T-helper 9 cell (primary cell): ENCODE measurements at places on chromosomes 11 and 22.

GRCh38 chr22:36156515-36157419, 3.8 kb downstream of the APOL3 start:
- DNase-seq, result peak; percentile 79

GRCh38 chr11:133215596-133216230, 316.6 kb downstream of the OPCML start:
- no peak for DNase-seq

DNA sequence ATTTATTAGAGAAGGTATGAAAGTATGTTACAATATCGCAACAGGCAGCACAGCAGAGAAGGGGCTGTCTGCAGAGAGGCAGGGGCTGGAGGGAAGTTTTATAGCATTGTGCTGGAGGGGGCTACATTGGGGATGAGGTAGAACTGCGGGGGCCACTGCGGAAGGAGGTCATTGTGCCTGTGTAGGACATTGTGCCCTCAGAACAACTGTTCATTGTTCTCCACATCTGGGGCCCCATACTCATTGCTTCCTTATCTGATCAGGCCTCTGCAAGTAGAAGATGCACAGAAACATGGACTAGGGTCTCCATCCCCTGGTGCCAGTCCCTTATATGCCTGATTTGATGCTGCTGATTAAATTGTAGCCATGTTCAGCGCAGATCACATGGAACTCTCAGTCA, 12.1 kb downstream of the NADSYN1 start:
- DNase-seq, result no peak

DNA sequence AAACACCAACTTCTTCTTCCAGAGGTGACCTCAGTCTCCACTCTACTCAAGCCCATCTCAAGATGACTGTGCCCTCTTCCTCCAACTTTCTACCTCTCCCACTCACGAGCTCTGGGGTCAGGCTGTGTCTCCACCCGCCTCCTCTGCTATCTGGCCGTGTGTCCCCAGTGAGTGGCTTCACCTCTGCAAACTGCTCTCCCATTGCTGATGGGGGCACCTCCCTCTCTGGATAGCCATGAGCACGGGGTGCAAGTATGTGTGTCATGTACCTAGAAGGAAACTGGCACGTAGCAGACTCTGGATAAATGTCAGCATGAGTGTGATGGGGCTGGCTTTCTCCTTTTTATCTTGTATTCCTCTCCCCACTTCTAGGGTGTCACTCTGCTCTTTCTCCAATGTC, 18.3 kb upstream of the RAC2 start:
- DNase-seq, result no peak

- DNase-seq, result no peak
Observed at GRCh38 chr11:116879800-116880625, 42.6 kb upstream of the APOA1 start.

DNA sequence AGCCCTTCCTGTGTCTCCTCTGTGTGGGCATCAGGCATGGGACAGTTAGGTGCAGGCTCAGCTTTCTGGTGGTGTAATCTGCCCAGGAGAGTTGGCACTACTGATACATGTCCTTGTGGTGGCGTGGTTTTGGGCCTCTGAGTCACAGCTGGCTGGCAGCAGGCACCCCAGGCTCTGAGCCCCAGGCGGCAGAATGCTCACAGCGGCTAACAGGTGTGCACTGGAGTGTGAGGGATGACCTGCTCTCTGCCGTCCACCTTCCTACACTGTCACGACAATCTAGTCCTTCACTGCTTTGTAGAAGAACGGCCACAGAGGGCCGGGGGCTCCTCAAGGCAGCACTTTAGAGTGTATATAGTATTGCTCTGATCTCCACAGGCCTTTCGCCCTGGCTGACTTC, 100.3 kb upstream of the PITPNB start:
- no peak for DNase-seq

DNA sequence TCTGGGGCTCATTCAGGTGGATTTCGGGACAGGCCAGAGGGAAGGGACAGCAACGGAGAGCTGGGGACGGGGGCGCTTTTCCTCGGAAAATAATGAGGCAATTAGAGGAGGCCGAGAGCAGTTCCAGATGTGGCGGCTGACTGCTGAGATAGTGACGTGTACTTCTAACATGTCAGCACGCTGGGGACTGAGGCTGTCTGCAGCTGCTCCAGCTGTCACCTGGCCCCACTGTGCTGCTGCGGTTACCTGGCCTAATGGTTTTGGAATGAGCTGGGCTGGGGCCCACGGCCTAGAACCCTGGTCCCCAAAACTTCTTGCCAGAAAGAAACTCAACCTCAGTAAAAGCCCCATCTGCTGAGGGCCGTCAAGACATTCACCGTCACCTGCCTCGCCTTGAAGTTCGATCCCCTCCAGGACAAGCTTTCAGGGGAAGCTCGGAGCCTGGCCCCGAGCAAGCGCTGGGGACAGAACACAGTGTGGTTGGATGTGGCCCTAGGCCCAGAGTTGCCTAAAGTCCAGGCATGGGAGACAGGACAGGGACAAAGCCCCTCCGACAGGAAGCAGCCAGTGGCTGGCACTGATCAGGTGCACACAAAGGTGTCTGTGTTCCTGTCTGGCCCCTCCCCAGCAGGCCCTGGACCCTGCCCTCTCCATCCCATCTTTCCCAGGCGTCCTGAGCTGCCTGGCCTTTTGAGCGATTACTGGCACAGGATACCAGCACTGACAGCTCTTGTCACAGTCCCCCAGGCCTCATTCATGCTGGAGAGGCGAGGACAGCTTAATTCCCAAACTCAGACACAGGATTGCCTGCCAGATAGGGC, 22.1 kb downstream of the RPUSD4 start:
- DNase-seq, result no peak

DNA sequence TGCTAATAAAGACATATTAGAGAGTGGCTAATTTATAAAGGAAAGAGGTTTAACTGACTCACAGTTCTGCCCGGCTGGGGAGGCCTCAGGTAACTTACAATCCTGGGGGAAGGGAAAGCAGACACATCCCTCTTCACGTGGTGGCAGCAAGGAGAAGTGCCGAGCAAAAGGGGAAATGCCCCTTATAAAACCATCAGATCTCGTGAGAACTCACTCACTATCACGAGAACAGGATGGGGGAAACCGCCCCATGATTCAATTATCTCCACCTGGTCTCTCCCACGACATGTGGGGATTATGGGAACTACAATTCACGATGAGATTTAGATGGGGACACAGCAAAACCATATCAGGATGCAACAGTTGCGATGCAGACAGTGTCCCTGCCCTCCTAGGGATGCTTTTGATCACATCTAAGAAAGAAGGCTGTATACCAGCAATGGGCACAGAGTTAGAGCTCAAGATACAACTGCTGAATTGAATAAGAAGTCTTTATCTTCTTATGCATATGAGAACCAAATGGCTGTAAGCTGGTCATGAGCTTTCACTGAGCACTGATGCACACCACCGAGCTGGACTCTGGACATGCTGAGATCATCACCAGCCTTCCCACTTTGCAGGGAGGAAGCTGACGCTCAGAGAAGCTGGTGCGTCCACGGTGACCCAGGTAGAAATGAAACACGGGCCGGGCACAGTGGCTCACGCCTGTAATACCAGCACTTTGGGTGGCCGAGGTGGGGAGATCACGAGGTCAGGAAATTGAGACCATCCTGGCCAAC, 255.2 kb downstream of the MN1 start:
- DNase-seq, result no peak

- no peak for DNase-seq
Observed at GRCh38 chr11:34439610-34440198, 970 bp downstream of the CAT start.

- DNase-seq, result no peak
Observed at GRCh38 chr22:38728871-38729796, 23.4 kb downstream of the GTPBP1 start.

DNA sequence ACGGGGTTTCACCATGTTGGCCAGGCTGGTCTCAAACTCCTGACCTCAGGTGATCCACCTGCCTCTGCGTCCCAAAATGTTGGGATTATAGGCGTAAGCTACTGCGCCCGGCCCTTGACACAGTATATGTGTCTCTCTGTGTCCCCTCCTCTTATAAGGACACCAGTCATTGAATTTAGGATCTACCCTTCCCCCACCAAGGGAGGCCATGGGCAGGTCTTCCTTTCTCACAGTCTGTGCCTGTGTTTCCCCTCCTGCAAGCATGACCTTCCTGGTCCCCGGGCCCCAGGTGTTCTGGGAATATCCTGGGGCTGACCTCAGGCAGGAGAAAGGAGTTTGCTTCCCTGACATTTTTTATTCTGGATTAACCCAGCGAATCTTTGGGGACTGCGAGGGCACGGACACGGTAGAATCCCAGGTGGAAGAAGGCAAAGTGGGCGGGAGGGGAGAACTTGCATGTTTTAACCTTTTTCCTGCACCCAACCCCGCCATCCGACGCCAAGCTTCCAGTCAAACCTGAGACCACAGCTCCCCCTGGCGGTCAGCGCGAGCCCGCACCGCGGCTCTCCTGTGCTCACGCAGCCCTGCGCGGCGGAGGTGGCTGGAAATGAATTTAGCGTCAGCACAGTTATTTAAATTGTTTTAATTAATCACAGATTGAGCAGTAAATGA, 42.1 kb upstream of the ISX start:
- peak; percentile 22 for DNase-seq

GRCh38 chr11:123580557-123581275, 73.7 kb downstream of the SCN3B start:
- peak; percentile 48 for DNase-seq

GRCh38 chr22:39693943-39694500, 123.5 kb downstream of the CACNA1I start:
- DNase-seq, result no peak

- DNase-seq, result no peak
Observed at GRCh38 chr11:47192111-47192510, 5.9 kb upstream of the PACSIN3 start.

DNA sequence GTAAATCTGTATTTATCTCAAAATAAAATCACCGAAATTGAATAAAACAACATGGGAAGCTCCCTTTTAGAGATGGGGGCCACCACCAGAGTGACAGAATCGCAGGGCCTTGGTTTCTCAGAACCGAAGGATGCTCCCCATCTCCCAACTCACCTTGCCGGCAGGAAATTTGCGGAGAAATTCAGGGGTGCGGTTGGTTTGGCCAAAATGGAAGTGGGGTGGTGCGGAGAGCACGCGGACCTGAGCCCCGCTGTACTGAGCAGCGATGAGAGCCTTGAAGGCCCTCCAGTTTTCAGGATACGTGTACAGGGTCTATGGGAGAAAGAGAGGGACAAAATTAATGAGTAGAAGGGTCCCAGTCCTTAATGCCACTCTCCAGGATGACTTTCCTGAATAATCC, 1.3 kb downstream of the EEF1G start:
- no peak for DNase-seq

GRCh38 chr22:30908051-30908461, 60.5 kb downstream of the MORC2 start:
- DNase-seq, result no peak

GRCh38 chr11:128182844-128183243, 404.5 kb downstream of the ETS1 start:
- DNase-seq, result no peak

- DNase-seq, result no peak
Observed at GRCh38 chr11:86749376-86749775, 51.0 kb upstream of the PRSS23 start.

- DNase-seq, result no peak
Observed at GRCh38 chr11:84722583-84723108, 904.5 kb downstream of the DLG2 start.

GRCh38 chr22:44068422-44069191, 44.5 kb downstream of the PARVB start:
- DNase-seq, result no peak
